SW 1271 (cell line): ENCODE measurements at places on chromosomes 1 and 21.

DNA sequence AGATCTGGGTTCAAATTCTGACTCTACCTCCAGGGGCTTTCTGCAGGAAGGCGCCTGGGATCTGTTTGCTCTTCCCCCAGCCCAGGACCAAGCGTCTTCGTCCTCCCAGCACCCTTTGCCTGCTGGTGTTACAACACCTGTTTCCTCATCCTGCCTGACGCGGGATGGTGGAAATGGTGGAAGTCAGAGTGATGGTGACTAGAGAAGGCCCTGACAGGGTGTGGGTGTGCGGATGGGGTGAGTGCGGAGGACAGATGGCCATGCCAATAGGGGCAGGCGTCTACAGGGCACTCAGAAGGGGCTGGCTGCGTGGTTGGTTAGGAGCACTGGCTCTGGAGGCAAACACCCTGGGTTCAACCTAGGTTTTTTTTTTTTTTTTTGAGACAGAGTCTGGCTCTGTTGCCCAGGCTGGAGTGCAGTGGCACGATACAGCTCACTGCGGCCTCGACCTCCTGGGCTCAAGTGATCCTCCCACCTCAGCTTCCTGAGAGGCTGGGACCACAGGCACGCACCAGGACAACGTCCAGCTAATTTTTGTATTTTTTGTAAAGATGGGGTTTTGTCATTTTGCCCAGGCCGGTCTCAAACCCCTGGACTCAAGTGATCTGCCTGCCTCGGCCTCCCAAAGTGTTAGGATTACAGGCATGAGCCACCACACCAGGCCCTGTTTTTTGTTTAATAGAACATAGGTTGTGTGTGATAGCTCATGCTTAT is 1.5 kb downstream of the THEMIS2 start:
- no peak for DNase-seq

- DNase-seq, result no peak
Measured at GRCh38 chr1:242522996-242523718, 1.3 kb downstream of the PLD5 start.

DNA sequence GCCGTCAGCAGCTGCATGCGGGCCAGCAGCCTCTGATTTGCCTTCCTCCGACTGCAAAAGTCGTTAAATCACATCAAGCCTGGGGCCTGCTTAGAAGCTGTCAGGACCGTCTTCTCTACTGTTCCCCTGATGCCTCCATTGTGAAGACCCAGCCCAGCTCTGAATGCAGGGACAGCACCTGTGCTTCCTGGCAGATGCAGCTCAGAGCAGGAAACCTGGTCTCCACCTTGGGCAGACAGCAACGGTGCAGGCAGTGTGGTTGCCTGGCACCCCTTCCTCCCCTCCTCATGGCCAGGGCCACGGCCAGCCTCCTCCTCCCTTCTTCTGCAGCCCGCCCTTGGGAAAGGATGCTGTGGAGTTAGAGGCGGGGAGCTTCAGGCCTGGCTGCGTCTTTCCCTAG is 92.3 kb upstream of the COL6A1 start:
- DNase-seq, result no peak

- no peak for DNase-seq
Measured at GRCh38 chr1:155106862-155107261, 20.8 kb upstream of the EFNA1 start.

DNA sequence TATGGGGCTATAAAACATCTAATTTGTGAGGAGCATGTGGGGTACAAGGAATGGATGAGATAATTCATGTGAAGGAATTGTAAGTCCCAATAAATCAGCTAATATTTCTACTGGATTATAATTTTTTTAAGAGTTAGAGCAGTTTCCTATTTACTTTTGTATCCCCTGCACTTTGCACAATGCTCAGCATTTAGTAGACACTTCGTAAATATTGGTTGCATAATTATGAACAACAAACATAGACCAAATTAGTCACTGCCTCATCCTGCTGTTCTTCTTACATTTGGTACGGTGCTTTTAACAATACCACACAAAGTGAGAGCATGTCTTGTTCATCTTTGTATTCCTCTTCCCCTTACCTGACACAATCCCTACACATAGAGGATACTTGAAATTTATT is 27.1 kb upstream of the RRP15 start:
- no peak for DNase-seq

- no peak for DNase-seq
Measured at GRCh38 chr1:15760520-15761211, 2.1 kb downstream of the FBLIM1 start.

DNA sequence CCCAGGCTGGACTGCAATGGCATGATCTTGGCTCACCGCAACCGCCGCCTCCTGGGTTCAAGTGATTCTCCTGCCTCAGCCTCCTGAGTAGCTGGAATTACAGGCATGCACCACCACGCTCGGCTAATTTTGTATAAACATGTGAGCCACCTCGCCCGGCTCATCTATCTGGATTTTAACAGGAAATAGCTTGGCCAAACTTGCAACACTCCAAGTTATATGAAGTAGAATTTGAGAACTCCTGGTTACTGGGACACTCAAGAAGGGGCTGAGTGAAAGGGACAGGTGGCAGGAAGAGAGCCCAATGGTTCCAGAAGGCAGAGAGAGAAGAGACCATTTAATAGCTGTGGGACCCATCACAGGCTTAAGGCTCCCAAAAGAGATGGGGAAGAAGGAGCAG is 2.9 kb upstream of the GPX7 start:
- DNase-seq, result no peak

DNA sequence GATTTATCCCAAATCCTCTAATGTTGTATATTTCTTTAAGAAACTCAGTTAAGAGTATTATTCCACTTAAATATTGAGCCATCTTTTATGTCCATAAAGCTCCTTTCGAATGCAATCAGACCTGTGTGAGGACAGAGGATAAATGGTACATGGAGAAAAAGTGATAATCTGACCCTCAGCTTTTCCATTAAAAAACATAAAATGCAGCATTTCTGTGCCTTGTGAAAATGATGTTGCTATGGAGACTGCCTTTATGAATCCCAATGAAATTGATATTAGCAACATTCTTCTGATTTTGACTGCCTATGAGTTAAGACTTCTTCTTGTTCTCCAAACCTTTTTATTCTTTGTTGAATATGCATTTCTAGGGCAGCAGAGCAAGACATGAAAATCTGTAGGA is 44.1 kb upstream of the CYYR1 start:
- no peak for DNase-seq

DNA sequence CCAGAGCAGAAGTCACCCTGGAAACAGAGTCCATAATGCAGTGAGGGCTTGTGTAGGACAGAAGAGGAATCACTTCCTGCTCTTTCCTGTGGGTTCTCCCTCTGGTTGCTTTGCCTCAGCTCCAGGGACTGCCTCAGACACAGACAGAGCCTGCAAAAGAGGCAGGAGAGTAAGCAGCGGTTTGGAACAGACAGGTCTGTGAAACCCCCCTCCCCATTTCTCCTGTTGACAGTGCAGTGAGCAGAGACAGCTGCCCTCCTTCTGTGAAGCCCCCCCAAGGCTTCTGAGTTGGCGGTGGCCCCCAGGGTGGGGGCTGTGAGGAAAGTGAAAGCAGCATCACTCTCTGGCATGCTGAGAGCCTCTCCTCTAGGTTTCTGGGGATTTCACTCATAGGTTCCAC is 53.0 kb downstream of the MAB21L3 start:
- DNase-seq, result no peak

GRCh38 chr1:172530000-172530399 is 3.0 kb upstream of the SUCO start:
- no peak for DNase-seq

DNA sequence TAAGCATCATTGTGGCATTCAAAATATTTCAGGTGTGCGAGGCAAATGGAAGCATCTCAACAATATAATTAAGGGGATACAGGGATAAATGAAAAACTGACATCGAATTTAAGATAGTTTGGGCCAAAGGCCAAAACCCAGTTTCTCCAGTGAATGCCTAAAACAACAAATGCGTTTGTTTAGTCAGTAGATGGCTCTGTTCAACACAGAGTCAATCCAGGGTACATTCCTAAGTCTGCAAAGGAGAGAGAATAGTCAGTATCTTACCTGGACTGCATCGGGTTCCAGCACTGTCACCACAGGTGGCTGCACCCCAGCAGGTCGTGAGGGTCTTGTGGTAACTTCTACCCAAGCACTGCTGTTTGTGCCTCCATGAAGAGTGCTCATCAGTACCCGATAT is 321.1 kb downstream of the KCTD3 start:
- no peak for DNase-seq

- DNase-seq, result no peak
Measured at GRCh38 chr1:15213341-15213821, 33.6 kb upstream of the FHAD1 start.

- DNase-seq, result no peak
Measured at GRCh38 chr1:210841926-210842625, 291.9 kb downstream of the KCNH1 start.

GRCh38 chr1:206921772-206922265 is at the start of gene FCMR:
FCMR (minus strand) TSS chr1:206921941; CDS start chr1:206921854, 87 bp downstream.
- no peak for DNase-seq

DNA sequence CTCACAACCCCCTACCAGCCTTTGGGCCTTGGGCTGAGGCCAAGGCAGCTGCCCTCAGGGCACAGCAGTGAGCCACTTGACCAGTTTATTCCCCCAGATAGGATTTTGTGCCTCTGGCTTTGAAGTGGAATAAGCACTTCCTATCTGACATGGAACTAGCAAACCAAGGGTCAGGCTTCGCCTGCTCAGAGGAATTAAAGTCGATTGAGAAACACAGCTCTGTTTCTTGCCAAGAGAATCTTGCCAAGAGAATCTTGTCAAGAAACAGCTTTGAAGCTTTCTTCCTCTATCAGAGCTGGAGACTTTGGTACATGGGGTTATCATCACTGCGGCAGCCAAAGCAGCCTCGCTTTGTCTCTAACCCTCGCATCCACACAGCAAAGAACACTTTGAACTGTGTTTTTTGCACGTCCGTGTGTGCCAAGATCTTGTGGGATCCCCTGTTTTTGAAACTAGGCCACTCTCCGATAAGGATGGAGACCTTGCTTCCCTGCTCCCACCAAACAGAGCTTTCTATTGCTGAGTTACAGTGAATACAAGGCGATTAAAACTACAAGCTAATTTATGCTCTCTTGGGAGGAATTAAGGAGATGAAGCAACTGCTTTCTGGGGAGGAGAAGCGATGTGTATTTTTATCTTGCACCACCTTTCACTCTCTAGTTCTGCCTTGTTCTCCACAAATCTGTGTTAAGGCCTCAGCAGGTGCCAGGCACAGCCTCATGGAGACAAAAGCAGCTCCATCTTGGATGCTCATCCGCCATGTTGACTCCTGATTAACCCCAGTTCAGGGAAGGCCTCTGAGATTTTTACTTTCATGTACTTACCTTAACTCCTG is 67.3 kb downstream of the RHOU start:
- DNase-seq, result no peak

DNA sequence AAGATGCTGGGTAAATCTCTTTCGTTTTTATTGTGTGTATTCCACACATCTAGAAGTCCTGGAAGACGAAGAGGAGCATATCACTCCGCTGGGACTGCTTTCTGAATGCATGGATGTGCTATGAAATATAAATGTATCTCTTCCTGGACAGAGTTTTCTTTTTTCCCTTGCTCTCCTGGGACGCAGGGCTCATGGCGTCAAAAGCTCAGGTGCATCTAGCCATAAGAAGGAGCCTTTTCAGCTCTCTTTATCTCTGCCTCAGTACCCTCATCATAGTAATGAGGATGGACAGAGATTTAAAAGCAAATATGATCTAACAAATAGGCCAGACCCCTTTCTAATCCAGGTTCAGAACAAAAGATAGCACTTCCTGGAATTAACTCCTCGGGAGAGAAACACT is 27.5 kb upstream of the CASQ2 start:
- no peak for DNase-seq

DNA sequence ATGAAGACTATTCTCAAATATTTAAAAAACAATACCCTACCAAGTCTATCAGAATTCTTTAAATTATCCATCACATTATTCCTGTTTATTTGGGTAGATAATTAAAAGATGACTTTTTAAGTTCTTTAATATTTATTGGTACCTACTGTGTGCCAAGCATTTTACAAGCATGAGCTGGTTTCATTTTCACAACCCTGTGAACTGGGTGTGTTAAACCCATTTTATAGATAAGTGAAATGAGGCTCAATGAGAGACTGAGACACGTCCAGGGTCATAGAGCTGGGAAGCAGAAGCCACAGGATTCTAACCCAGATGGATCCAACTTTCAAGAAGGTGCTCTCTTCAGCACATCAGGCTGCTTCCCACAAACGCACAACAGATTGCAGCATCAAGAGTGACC is 12.3 kb downstream of the LRRN2 start:
- no peak for DNase-seq

DNA sequence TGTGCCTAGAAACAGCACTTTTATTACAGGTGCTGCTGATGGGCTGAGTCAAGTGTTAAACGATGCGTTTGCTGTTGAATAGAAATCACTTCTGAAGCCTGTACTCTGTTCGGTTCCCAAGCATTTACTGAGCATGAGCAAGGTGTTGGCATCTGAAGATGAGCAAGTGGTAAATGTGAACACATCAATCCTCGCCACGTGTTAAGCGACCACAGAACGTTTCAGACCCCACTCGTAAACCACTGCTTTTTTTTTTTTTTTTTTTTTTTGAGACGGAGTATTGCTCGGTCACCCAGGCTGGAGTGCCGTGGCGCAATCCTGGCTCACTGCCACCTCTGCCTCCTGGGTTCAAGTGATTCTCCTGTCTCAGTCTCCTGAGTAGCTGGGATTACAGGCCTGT is 241.2 kb downstream of the SETD4 start:
- DNase-seq, result no peak

DNA sequence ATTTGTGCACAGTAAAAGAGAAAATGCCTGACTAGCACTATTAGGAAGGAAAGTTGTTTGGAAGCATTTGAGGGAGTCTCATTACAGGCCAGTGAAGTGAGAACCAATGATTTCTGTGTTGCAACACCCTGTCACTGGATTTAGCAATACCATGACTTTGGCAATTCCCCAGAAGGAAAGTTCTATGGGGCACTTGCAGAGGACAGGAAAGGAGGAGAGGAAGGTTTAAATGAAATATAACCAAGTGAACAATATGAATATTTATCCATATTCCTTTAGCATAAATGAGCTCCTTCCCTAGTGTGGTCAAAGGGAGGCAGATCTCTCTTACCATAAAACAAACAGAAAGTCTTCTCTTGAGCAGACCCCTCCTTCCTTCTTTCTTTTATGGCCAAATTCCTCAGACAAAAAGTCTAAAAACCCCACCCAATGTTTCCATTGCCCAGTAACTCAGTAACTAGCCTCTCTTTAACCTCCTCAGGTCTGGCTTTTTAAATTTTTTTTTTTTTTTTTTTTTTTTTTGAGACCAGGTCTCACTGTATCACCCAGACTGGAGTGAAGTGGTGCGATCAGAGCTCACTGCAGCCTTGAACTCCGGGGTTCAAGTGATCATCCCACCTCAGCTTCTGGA is 5.5 kb downstream of the TLR5 start:
- DNase-seq, result no peak

DNA sequence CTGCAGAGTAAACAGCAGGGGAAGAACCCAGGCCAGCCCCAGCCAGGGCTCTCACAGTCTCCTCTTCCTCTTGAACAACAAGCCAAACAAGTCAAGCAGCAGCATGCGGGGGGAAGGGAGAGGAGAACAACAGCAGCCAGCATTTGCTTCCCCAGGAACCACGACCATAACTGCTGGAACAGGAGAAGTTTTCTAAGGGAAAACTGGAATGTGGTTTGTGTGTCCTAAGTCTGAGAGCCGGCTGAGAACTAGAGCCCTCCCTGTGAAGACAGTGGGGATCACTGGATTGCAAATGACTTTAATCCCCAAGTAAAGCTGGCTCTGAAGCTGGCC is 48.2 kb downstream of the COQ8A start:
- no peak for DNase-seq
